ENCODE measurements at places on chromosomes 11 and 22. TPM values are rescaled to one million over a fixed set of nuclear protein-coding genes. Genes with fewer than 3 reads are reported as not detected.

The OR52A5 gene
- polyA plus RNA-seq, result not detected

DNA sequence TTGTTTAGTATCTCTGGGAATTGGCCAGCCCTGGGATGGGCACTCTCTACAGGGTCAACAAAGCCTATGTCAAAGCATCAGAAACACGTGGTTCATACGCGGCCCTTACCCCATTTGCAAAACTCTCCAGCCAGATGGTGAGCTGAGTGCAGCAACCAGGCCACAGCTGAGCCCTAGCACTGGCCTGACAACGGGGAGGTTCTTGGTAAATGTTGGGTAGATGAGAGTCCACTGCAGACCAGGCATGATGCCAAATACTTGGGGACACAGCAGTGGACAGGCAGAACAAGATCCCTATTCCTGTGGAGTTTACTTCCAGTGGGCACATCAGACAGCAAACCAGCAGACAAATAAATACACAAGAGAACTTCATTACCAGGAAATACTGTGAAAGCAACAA, 172.1 kb upstream of the SYT13 start:
- no peak for DNase-seq

DNA sequence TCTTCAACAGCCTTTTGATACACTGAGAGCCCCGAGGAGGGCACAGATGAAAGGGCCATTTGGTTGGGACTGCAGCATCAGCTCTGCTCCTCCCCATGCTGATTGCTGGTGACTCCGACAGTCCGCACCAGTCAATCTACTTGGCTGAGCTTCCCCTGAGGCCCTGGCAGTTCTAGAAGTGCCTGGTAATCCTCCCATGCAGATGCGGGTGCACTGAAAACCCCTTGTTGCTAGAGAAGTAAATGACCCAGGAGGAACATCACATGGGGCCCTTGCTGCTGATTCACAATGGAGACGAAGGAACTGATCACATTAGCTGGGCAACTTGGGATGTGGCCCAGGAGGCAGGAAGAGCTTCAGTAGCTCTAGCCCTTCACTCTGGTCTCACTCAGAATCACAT, 35.2 kb upstream of the RIC3 start:
- DNase-seq, result no peak

- no peak for DNase-seq
These were observed 46.1 kb downstream of the RPUSD4 start for GRCh38 chr11:126165311-126165720.

DNA sequence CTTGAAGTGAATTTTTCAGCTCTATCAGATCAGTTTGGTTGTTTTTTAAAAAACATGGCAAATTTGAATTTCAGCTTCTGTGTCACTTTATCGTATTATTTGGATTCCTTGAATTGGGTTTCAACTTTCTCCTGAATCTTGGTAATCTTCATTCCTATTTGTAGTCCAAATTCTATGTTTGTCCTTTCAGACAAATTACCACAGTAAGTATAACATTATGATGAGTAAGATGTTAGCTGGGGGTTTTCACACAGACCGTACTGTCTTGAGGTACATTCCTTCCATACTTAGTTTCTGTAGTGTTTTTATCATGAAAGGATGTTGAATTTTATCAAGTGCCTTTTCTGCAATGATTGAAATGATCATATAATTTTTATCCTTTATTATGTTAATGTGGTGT, 28.0 kb downstream of the OR5B17 start:
- DNase-seq, result no peak

DNA sequence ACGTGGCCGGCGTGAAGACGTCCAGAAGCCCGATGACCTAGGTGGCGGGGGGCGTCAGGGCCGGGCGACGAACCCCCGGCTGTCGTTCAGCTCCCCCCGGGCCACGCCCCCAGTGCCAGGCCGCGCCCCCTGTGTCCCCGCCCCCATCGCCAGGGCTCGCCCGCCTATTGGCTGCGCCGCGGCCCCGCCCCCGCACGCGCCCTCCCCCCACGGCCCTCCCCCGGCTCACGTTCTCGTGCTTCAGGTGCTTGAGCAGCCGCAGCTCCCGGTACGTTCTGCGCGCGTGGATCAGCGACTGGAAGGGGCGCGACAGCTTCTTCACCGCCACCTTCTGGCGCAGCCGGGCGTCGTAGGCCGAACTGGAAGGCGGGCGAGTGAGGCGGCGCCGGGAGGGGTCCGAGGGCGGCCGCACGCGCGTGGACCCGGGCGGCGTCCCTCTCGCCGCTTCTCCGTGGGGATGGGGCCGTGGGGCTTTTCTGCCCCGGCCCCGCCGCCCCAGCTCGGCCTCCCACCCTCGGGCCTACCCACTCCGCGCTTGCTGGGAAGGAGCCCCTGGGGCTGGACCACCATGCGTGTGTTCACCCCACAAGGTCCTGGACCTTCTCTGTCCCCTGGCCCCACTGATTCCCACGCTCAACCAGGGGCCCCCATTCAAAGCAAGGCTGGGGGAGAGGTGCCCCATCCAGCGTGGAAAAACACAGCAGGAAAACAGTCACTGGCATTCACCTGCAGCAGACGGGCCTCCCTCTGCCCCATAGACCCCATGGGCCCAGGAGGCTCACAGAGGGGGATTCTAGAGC, 2.4 kb downstream of the MAPK11 start:
- peak; percentile 60 for DNase-seq

DNA sequence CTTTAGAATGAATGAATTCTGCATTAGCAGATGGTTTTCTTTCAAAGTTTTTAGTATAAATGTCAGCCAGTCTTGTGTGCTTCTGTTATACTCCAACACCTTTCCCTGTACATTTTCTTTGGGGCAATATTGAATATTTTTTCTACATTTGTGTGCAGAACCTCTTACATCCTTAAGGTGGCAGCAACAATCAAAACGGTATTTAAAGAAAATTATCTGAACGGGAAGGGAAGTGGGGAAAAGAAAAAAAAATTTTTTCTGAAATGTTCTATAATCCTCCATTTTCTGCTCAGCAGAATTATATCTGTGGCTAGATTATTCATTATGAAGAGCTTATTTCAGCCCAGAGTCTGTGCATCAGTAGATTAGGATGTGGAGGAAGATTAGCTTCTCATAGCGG, 347.3 kb upstream of the RAG2 start:
- no peak for DNase-seq

The APLNR gene
- polyA plus RNA-seq, result 131 TPM

The MUC5AC gene
- 0.37 TPM for polyA plus RNA-seq

The MMP13 gene
- polyA plus RNA-seq, result not detected

GRCh38 chr11:59551659-59552521, 40.6 kb downstream of the OR4D9 start:
- no peak for DNase-seq

Measured in left lung (tissue), 14 donors.